ENCODE measurements at places on chromosomes 4 and X.

DNA sequence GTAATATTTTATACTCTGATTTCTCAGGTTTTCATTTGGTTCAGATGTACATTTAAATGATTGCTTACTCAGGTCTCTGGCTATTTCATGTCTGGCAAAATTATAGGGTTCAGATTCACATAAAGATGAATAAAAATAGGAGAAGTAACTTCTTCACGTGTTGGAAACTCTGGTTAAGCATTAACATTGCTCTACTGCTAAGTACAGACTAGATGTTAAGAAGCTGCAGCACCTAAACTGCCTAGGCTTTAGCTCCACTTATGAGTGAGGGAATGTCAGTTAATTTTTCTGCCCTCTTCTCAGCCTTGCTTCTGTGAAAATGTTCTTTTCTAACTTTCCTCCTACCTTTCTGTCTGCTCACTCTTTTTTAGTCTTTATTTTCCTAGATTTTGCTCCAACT lies 361.2 kb downstream of the ARAP2 start:
- no peak for DNase-seq

- no peak for DNase-seq
Measured at GRCh38 chr4:13626492-13627177, 890 bp downstream of the BOD1L1 start.

GRCh38 chrX:107167163-107167921 lies 38.9 kb downstream of the NUP62CL start:
- no peak for DNase-seq

DNA sequence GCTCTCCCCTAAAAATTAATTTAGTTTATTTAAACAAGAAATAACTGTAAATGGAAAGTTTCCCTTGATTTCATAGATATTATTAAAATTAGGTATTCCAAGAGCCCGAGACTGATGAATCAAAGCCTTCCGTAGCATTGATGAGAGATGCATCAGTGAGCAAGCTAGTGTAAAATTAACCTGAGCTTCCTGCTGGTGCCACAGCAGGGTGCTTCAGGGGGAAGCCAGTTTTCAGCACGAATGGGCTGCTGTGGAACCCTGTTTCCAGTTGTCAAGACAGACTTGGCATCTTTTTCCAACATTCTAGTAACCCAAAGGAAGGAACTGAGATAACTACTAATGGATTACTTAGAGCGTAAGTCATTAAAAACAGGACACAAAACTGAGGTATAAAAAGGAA lies 221.7 kb downstream of the RBMX2 start:
- DNase-seq = no peak

DNA sequence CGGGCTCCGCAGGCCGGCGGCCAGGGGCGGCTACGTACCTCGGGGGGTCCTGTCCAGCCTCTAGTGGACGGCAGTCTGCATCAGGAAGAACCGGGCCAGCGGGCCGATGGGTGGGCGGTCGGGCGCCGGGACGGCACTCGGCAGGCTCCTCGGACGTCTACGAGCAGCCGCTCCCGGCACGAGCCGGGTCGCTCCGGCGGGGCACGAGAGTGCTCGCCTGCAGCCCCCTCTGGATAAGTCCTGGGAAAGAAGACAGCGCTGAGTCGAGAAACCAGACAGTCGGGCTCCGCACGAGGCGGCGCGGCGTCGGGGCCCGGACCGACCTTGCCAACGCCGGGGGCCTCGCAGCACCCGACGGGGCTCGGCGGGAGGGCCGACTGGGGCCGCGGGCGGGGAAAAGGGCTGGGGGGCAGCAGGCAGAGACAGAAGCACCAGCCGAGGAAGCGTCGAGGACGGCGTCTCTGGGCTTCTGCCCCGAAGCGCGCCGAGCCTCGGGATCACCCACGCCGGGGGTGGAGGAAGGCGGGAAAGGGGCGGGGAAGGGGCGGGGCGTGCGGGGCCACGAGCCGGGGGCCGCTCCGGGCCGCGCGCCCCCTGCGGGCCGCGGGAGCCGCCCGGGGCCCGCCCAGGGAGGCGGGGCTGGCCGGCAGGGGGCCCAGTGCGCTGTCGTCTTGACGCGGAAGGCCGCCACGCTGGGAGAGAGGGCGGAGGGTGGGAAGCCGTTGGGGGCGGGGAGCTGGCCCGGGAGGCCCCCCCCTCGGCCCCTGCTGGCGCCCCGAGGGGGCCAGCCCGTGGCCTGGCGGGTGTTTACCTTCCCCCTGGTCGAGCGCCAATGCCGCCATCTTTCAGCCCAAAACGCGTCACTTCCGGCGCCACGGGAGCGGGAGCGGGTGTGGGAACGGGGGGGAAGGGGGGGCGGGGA lies 1.9 kb downstream of the KLHL15 start:
- DNase-seq = peak; percentile 95

GRCh38 chrX:12423346-12423745 lies 285.1 kb downstream of the FRMPD4 start:
- no peak for DNase-seq

- no peak for DNase-seq
Measured at GRCh38 chr4:56613101-56613862, 67.8 kb downstream of the HOPX start.

- no peak for DNase-seq
Measured at GRCh38 chr4:79856196-79856595, 216.8 kb downstream of the ANTXR2 start.

DNA sequence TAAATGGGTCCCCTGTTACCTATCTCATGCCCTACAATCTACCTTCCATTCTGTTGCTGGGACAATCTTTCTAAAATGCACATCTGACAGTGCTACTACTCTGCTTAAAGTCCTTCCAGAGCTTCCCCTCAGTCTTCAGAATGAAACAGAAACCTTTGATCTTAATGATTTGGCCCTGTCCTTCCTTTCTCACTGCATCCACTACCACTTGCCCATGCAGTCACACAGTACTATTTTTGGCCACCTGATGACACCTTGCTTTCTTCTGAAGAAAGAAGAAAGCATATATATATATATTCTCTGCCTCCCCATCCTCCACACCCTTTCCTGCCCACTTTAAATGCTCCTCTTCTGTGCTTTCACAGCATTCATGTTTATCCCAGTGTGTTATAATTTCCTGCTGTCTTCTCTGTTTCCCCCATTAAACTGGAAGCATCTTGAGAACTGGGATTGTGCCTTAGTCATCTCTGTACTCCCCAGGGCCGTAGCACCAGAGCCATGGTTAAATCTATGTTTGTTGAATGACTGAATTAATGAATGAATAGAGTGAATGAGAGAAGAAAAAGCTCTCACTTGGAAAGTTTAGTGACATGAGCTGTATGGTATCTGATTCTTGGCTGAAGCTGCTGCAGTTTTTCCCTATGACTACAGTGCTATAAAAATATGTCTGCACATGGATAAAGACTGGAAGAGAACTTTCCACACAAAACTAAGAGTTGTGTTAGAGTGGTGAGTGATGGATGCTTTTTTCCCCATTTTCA lies 56.2 kb downstream of the RTL9 start:
- no peak for DNase-seq

Data from NCI-H69 (cell line).